ENCODE measurements at places on chromosomes 2 and 18. TPM values are rescaled to one million over a fixed set of nuclear protein-coding genes. Genes with fewer than 3 reads are reported as not detected.

EVA1A gene
- total RNA-seq = not detected

- no peak overlapping the region for H3K4me3 ChIP-seq
- no peaks in the 10 kb centered on the region for H3K27me3 ChIP-seq
- no peaks in the 10 kb centered on the region for H3K36me3 ChIP-seq
- DNase-seq = no peak
- no peaks in the 10 kb centered on the region for H3K4me1 ChIP-seq
- H3K27ac ChIP-seq = no peak overlapping the region
These were observed 42.2 kb downstream of the RAD51AP2 start for GRCh38 chr2:17476064-17476463.

SLC11A1 gene
- total RNA-seq = 0.05 TPM

DNA sequence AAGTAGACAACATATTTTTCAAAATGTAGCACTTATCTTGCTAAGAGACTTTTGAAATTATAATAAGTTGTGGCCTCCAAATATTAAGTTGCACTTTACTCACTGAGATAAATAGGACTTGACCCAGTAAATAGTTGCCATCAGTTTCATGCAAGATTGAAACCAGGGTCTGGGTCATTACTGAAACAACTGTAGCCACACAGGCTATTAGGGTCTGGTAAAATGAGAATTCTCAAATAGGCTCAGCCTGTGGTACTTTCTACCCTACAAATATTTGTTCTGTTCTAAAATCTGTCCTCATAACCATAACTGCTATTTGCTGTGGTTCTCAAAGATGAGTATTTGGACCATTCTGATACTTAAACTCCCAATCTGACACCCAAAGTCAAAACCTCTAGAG lies 115.4 kb upstream of the STK17B start:
- H3K27me3 ChIP-seq = peaks cover 2% of the 10 kb centered on the region
- DNase-seq = no peak
- H3K36me3 ChIP-seq = peaks cover 5% of the 10 kb centered on the region
- no peak overlapping the region for H3K27ac ChIP-seq
- H3K4me1 ChIP-seq = peaks cover 56% of the 10 kb centered on the region
- no peak overlapping the region for H3K4me3 ChIP-seq

GAREM2 gene
- total RNA-seq = 6.1 TPM

DNA sequence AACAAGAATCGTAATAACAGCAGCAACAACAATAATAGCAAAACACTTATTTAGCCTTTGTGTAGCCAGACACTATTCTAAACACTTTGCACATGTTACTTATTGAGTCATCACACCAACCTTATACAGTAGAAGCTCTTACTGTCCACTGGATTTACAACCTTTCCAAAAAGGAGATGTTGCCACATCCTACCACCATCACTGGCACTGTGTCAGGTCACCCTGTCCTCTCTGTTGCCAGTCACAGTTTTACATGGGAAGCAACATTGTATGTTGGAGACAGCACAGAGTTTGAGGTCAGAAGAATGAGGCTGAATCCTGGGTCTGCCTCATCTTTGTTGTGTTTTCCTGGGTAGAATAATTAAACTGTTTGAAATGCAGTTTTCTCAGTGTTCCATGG lies 201.4 kb upstream of the EPAS1 start:
- H3K36me3 ChIP-seq = peaks cover 3% of the 10 kb centered on the region
- no peak overlapping the region for H3K27ac ChIP-seq
- H3K4me1 ChIP-seq = peaks cover 27% of the 10 kb centered on the region
- peaks cover 2% of the 10 kb centered on the region for H3K27me3 ChIP-seq
- no peak for DNase-seq
- H3K4me3 ChIP-seq = no peak overlapping the region

- no peaks in the 10 kb centered on the region for H3K4me1 ChIP-seq
- no peak overlapping the region for H3K27ac ChIP-seq
- no peaks in the 10 kb centered on the region for H3K27me3 ChIP-seq
These were observed 345.1 kb downstream of the DYSF start for GRCh38 chr2:71798266-71799012.
